NCI-H446 treated with DMSO at 0.1 percent for 48 hours (cell line): ENCODE measurements at places on chromosomes 3 and 15.

DNA sequence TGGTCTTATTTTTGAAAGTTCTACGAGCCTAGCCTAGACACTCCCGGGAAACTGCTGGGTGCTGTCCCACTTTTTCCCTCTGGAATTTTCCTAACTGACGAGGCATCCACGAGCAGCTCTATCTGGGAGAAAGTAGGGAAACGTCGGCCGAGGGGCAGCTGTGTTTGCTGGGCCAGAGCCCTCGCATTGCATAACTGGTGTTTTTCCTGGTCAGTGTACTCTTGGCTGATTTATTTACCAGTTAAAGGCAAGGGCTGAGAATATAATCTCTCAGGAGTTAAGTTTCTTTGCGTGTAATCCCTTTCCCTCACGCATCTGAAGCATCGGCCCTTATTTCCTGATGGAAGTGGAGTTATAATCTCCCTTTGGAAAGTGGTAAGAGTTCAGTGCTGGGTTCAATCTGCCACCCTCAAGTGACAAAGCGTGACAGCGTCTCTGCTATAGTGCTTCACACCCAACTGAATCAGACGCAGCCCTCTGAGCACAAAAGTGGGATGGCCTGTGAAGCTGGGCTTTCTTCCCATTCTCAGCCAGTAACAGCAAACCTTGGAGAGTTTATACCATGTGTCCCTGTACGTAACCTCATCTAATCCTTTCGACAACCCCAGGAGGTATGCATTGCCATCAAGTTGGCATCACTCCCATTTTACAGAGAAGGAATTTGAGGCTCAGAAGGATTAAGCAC lies 311.5 kb downstream of the RORA start:
- no peak for DNase-seq

- DNase-seq = no peak
Observed at GRCh38 chr3:79586232-79586631, 181.6 kb downstream of the ROBO1 start.

DNA sequence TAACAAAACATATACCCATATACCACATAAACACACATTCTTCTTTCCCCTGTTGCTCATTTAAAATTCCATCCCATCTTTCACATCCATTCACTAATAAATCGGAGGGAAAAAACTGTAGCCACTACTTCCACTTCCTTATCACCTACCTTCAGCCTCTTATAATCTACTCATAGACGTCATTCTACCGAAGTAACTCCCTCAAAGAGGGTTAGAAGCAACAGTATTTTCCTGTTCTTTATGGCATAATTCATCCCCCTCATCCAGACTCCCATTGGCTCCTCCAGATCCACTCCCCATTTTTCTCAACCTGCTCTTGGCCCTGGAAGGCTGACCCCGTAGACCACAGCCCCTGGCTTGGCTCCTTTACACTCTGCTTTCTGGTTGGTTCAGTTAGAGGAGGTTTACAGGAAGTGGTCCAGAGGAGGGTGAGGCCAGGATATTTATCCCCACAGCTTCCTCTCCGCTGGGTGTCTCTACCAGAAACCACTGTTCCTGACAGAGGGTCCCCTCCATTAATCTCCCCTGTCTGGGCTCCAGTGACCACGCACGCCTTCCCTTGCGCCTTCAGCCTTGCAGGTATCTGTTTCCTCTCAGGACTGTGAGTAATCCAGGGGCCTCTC lies 46.3 kb downstream of the FMN1 start:
- no peak for DNase-seq

- DNase-seq = no peak
Observed at GRCh38 chr3:116083683-116084082, 361.6 kb downstream of the LSAMP start.

DNA sequence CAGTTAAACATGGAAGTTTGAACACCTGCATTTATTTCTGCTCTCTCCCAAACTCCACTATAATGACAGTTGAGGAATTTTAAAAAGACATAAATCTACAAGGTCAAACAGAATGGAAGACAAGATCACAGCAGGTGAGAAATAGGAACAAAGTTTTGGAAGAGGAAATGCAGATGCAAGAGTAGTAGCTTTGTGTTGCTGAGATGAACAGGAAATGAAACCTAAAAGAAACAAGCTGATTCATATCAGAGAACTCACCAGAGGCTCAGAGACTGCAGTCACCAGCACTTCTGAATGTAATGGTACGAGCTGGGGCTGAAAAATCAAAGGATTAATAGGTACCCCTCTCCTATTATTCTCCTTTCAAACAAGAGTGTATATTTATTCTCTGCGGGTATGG lies 459.9 kb downstream of the RAP2B start:
- no peak for DNase-seq
